ENCODE measurements at places on chromosomes 4 and X. TPM values are rescaled to one million over a fixed set of nuclear protein-coding genes. Genes with fewer than 3 reads are reported as not detected.

Gene RAB41
- total RNA-seq = not detected

Gene RP2
- 14.4 TPM for total RNA-seq

Gene FAM149A
- total RNA-seq = 2.3 TPM

Gene COL25A1
- 0.15 TPM for total RNA-seq

Gene PDZD4
- total RNA-seq = 0.08 TPM

Gene MAGEA9B
- not detected for total RNA-seq

Gene RNF175
- not detected for total RNA-seq

Gene RTL3
- not detected for total RNA-seq

Data from smooth muscle cell of the coronary artery (primary cell).